ENCODE measurements at places on chromosomes 6 and 20. TPM values are rescaled to one million over a fixed set of nuclear protein-coding genes. Genes with fewer than 3 reads are reported as not detected.

DNA sequence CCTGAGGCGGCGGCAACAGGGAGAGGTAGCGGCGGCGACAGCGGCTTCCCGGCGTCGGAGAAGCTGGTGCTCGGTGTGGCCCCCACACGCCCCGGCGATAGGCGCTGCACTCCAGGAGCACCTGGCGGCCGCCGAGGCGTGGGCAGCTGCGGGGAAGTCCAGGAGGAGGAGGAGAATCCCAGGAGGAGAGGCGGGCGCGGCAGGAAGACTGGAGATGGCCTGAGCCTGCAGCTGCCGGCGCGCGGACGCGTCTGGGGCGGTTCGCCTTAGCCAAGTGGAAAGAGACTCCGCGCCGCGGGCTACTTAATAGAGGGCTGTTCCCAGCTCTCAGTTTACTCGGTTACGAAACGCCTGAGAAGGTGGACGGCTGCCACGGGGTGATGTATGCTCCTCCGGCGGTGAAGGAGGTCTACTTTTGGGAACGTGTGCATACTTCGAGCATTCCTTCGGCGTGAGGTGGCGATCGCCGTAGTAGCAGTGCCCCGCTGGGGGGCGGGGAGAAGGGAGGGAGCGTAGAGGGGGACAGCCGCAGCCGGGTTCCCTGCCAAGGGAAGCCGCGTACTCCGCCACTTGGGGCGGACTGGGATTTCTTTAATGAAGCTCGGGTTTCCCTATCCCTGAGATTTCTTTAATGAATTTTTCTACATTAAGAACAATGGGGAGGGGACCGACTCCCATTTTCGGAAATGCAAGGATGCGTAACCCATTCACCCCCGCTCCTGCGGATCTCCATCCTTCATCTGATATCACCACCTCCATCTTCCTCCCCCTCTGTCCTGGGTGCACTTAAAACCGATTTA is at the start of gene COL12A1:
Gene COL12A1 (minus strand): TSS at position 278 of the 800 bp plus-strand sequence. CDS start 3,261 bp downstream, outside the sequence.
- DNase-seq = no peak

- no peak for DNase-seq
Observed at GRCh38 chr6:128028183-128028582, 127.3 kb upstream of the THEMIS start.

- no peak for DNase-seq
Observed at GRCh38 chr6:90285611-90286381, 10.8 kb downstream of the BACH2 start.

DNA sequence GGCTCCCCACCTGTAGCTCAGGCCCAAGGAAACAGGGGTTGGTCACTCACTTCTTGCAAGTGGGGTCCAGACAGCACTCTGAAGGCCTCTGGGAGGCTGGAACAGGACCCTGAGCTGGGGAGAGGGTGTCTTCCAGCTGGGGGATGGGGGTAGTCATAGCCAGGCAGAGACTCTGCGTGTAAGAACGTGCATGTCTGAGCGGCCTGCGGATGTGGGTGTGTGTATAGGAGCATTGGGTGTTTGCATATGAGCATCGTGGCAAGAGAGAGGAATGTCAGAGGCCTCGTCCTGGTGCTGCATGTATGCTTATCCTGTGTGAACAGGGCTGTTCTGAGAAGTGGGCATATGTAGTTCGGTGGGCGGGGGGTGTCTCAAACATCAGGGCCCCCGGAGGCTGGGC is 12.1 kb downstream of the BPIFB3 start:
- DNase-seq = no peak

DNA sequence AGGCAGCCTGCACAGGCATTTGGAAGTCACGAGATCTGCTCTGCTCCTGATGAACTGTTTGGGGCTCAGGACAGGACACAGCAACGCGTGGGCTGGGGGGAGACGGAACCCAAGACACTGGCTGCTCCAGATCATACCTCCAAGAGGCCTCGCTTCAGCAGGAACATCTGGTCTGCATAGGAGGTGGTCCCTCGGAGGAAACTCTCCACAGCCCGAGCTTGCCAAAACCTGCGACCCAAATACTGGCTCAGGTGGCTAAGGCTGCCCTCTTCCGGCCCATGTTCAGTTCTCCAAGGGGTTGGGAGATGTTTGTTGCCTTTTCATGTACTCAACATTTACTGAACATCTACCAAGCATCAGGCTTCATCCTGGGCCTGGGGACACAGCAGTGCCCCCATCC is 51.7 kb downstream of the MYH7B start:
- DNase-seq = no peak

- no peak for DNase-seq
Observed at GRCh38 chr6:117616391-117617209, 14.3 kb upstream of the GOPC start.

DNA sequence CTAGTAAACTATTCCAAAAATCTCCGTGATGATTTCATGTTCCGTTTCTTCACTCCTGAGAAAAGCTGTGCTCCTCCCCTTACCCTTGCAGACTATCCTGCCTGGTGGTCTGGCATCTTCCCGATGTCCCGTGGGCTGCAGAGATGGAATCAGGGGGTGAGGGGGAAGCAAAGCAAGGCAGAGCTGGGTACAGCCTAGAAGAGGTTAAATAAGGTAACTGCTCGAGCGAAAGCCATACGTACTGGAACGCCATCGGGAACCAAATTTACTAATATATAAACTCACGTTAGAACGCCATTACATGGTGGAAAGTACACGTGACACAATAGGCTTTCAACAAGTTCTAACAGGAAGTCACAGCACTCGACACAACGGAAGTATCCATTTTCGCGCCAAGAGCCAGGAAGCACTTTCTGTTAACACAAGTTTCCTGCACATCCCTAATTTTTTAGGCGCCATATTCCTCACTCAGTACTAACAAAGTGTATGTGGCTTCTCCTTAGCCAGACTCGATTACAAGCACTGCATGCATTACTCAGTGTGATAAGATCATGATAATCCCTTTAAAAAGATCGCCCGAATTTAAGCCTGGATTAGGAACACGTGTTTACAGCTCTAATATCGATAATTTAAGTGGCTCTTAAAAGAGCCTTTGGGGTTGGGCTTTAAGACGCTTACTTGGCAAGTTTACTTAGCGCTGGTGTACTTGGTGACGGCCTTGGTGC is 101.6 kb upstream of the PRSS16 start:
- no peak for DNase-seq

DNA sequence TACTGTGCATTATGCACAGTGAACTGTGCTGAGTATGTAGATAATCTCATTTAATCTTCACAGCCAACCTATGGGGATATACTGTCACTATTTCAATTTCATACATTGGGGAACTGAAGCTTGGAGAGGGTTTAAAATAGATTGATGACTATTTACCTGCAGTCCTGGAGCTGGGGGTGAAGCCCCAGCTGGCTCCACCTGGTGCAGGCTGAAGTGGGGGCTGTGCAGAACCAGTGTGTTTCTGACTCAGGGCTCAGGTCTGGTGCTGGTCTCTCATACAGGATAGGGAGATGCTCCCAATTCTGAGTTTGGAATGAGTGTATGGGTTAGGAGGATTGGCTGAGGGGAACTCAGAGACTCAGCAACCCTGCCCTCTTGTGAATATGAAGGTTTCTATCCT is 176.1 kb upstream of the CEP162 start:
- no peak for DNase-seq

- peak; percentile 80 for DNase-seq
Observed at GRCh38 chr20:53828682-53829254, 235.1 kb upstream of the ZNF217 start.

The TRAPPC3L gene
- total RNA-seq = 0.34 TPM
